ENCODE measurements at places on chromosomes 4 and X.

DNA sequence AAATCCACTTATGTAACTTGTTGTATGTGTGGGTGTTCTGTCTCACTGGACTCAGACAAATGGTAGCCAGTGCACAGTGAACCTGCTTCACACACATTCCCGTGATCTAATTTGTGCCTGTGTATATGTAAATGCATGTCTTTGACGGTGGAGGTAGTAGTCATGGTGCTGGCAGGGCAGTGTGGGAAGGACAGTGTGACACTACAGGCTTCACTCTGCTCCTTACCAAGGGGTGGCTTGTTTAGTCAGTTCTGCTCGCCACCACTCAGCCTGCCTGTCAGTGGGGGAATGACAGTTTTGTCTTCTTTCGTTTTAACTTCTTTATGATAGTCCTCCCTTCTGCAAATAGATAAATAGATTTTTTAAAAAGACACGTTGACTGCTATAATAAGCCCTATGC lies 17.7 kb upstream of the PAQR3 start:
- DNase-seq = no peak

- no peak for DNase-seq
Observed at GRCh38 chr4:23547096-23547495, 342.8 kb downstream of the PPARGC1A start.

DNA sequence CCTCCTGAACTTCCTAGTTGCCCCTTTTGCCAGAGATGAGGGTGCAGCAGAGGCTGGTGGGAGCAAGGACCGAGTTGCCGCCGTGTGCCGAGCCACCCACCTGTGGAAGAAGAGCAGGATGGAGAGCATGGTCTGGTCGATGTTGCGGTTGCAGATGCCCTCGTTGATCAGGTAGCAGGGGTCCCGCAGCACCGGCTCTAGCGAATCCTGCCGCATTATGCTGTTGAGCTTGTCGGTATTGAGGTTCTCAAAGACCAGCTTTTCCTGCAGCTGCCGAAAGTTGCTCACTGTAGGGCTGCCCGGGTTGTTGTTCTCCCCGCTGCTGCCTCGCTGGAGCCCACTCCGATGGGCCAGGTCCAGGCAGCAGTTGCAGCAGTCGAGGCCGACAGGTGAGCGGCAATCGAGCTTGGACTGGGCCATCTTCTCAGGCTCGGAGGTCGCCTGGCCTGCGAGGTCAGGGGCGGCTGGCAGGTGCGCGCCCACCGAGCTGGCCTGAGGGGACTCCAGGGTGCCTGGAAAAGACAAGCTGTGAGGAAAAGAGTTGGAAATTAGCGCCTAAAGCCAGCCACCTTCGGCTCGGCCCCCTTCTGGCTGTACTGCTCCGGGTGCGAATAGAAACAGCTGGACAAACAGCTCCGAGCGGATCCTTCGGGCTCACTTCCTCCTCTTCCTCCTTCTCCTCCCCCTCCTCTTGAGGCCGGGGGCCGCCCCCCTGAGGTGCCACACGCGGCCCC lies 420 bp downstream of the TSC22D3 start:
- no peak for DNase-seq

DNA sequence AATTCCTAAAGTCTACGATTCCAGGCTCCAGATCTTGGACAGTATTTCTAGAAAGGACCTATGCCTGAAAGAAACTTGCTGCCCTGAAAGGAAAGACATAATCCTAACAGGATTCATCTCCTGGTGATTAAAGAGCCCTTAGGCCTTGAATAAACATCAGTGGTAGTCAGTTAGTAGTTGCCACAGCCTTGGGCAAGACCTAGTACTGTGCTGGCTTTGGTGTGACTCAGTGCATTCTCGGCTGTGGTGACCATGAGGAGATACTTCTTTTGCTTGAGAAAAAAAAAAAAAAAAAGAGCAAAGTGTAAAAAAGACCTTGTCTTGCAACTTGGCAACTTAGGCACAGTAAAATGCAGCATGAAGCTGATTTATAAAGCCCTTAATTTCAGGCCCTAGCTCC lies 188.2 kb downstream of the DCAF12L2 start:
- no peak for DNase-seq
